Glutamatergic neuron (in vitro differentiated cells): ENCODE measurements at places on chromosomes 7 and 10. TPM values are rescaled to one million over a fixed set of nuclear protein-coding genes. Genes with fewer than 3 reads are reported as not detected.

DNA sequence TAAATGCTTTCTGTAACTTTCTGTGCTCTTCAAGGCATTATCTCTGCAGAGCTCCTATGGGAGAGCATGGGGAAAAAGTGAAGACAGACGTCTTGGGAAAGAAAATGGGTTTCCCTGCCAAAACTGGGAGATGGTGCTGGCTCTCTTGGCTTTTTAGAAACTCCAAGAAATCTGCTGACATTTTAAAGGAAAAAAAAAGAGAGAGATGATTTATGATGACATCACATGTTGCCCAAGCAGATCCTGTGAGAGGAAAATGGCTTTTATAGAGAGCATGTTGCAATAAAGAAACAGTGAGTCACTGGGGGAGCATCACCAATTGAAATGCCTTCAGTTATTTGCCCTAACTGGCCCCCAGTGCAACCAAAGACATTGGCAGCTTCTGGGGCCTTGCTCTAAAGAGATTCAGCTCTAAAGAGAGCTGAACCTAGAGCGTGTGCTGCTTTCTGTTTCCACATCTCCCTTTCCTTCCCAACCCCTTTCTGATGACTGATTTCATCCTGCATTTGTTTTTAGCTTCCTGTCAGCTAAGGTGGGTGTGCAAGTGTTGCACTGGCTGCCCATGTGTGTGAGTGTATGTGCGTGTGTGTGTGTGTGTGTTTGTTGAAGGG, 37.7 kb downstream of the LRMDA start:
- no peak for DNase-seq

- DNase-seq: no peak
Measured at GRCh38 chr7:4072161-4072925, 609.8 kb upstream of the FOXK1 start.

DNA sequence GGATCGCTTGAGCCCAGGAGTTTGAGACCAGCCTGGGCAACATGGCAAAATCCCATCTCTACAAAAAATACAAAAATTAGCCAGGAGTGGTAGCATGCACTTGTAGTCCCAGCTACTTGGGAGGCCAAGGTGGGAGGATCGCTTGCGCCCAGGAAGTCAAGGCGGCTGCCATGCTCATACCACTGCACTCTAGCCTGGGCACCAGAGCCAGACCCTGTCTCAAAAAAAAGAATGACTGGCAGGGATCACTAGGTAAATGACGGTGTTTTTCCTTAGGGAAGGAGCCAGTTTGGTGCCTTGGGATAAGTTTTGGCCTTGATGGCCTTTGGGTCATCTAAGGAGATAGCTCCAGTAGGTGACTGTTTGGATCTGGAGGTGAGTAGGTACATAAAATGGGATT, 8.9 kb downstream of the TMEM248 start:
- no peak for DNase-seq

The NFE2L3 gene
- 42.1 TPM for total RNA-seq

The TSPAN12 gene
- 6.0 TPM for total RNA-seq

- no peak for DNase-seq
Measured at GRCh38 chr7:101943889-101944600, 126.6 kb downstream of the CUX1 start.

The MMD2 gene
- 0.47 TPM for total RNA-seq

- DNase-seq: no peak
Measured at GRCh38 chr10:45495438-45496152, 121.6 kb downstream of the ALOX5 start.

DNA sequence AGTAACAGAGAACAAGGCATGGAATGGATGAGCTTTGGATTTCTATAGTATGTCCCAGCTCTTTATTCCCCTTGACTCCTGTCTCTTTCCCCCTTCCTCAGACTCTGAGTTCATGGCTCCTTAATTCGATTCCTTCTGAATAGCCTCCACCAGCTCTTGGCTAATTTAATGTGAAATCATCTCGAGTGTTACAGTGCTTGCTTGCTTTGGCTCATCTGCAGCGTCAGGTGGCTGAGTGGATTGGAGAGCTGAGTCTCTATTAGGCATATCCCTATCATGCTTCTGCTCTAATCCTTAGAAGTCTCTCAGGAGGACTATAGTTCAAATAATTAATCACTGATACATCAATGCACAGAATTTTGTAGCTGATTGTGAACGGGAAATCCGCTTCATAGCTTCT, 134.6 kb downstream of the LRRC4 start:
- DNase-seq: no peak

DNA sequence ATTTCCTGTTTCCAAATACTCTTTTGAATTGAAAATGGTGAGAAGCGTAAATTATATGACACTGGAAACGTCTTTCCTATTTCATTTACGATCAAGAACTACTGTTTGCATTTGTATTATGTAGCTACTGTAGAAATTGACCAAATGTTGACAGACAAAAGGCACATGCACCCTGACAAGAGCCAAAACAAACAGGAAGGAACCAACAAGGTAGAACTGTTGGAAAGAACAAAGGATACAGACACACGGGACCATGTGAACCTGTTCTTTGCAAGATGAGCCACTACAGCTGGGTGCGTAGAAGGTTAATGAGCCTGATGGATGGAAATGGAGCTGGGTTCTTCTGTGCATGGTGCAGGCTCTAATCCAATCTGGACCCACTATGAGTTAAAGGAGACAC, 48.4 kb upstream of the FZD8 start:
- DNase-seq: no peak

The CLDN15 gene
- total RNA-seq: 9.4 TPM

- no peak for DNase-seq
Measured at GRCh38 chr7:41570766-41571165, 132.1 kb downstream of the INHBA start.

DNA sequence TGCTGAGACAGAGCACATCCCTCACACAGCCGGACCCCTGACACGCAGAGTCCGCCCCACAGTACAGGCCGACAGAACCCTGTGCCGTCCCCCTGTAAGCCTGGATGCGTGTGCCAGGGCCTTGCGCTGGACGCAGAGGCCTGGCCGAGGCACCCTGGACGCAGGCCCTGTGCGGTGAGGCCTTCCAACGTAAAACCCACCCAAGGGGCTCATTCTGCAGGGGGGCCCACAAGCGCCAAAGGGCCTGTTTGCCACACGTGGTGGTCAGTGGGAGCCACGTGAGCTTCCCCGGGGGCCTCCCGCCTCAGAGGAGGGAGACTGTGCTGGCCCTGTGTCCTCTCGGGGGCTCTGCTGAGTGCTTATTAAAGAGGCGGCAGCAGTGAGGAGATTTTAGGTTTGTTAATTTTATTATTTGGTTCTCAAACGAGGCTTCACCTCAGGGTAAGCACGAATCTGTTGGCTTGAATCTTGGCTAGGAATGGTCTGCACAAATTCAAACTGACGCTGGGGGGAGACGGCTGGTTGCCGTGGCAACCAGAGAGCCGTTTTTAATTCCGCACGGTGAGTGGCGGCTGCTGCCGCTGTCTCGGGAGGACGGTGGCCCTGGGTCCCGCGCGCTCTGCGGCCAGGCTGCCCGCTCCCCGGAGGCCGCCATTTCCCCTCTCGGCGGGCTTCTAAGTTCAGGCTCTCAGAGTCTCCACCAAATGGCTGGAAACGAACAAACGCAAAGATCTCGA, 4.9 kb upstream of the ADGRA1 start:
- peak; percentile 28 for DNase-seq

The OR13A1 gene
- total RNA-seq: 0.44 TPM

The ASAH2B gene
- 15.5 TPM for total RNA-seq

DNA sequence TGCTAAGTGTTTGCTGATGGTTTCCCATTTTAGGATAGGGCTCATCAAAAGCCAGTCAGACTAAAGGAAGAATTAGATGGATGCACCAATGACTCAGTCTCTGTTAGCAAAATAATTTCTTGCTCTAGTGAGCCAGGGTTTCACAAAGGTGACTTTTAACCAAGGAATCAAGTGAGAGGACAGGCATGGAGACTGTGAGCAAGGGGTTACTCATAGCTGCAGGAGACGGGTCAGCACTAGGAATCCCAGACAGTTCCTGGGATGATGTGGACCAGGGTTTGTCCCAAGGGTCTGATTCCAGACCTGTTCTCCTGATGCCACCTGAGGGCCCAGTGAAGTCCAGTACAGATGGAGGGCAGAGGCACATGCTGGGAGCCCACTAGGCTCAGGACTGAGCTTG, 138.1 kb downstream of the NOC3L start:
- DNase-seq: no peak

DNA sequence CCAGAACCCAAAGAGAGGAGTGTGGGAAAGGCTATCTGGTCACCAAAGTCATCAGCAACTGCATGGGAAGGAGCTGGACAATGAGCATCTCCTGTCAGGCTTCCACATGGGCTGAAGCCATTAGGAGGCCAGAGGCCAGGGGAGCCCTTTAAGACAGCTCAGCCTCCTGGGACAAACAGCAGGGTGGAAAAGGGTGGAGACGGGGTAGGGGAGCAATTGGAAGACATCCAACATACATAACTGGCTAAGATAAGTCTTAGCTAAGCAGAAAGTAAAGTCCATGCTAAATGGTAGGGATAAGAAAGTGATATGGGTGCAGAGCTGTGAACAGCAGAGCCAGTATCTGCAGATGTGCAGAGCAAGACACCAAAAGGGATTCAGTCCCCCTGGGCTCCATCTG, 1.5 kb upstream of the OAT start:
- no peak for DNase-seq

- no peak for DNase-seq
Measured at GRCh38 chr7:14687777-14688176, 214.8 kb downstream of the DGKB start.

DNA sequence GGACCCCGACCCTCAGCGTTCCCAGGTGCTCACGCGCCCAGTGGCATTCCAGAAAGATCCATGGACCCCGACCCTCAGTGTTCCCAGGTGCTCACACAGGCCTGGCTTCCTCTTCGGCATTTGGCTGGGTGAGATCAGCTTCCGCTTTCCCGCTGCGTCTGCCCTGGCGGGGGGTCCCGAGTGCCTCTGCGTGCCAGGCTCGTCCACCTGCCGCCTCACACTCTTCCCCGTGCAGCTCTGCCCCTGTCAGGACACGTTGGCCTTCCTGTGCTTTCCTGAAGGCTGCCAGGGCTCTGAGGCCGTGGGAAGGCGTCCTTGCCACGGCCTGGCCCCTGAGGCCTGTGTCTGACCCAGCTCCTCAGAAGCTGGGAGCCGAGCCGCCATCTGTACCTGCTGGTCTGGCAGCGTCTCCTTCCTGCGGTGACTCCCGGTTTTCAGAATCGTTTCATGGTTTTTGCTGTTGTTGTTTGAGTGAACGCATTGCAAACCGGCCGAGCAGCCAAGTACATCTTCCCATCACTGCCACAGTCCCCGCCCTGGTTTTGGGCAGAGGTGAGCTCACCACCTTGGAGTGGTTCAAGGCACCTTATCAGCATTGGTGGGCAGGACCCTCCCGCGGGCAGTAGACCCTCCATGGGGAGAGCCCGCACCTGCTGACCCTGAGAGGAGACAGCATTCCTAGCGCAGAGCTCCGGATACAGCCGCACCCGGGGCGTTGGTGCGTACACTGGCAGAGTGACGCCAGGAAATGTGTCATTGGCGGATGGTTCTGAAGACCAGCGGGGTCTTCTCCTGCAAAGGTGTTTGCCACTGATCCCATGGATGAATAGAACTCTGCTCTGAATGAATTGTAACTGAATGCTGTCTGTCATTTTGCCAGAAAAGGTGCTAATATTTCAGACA, 17.4 kb downstream of the NKX6-2 start:
- no peak for DNase-seq

- DNase-seq: no peak
Measured at GRCh38 chr10:124047427-124048152, 45.8 kb downstream of the CHST15 start.

- DNase-seq: no peak
Measured at GRCh38 chr10:108688314-108688713, 1235.0 kb downstream of the XPNPEP1 start.

The FFAR4 gene
- not detected for total RNA-seq

The PAX4 gene
- not detected for total RNA-seq

The DOCK4 gene
- 60.3 TPM for total RNA-seq

- DNase-seq: no peak
Measured at GRCh38 chr10:24871011-24871935, 81.1 kb downstream of the PRTFDC1 start.

The ZC3HAV1L gene
- 5.8 TPM for total RNA-seq

- DNase-seq: no peak
Measured at GRCh38 chr7:1377111-1377909, 82.0 kb downstream of the MICALL2 start.

GRCh38 chr7:43379210-43379609, 203.7 kb upstream of the STK17A start:
- no peak for DNase-seq

GRCh38 chr10:93272884-93273675, 199.4 kb downstream of the CYP26A1 start:
- no peak for DNase-seq

The CCZ1B gene
- 123 TPM for total RNA-seq

DNA sequence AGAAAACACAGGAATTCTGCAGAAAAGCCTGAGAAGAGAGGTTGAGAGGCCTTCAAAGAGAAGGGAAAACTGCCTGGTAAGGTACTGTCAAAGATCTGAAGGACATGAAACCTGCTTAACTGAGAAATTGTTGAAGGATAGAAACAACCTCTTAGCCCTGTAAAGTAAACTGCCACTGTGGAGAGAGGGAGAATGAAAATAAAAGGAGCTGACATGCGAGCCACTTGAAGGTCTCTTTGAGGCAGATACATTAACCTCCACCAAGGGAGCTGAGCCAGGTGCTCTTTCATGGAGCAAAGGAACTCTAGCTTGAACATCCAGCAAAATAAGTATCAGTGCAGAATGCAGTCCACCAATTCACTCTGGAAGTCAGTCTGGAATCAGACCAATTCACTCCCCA, 108.8 kb upstream of the FEZF1 start:
- no peak for DNase-seq

DNA sequence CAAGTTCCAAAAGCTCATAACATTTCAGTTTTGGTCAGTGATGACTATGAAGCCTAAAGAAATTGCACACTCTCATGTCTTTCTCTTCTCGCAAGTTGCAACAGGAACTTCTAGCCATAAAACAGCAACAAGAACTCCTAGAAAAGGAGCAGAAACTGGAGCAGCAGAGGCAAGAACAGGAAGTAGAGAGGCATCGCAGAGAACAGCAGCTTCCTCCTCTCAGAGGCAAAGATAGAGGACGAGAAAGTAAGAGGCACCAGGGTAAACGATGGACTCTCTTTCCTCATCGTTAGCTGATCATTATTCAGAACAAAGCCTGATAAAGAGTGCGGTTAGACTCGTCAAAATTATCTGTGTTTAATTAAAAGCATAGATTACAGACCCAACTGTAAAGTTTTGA, 94.7 kb downstream of the HDAC9 start:
- no peak for DNase-seq
